ENCODE measurements at places on chromosomes 3 and 15.

GRCh38 chr3:157649511-157649910 is 146.3 kb upstream of the VEPH1 start:
- no peak for DNase-seq

DNA sequence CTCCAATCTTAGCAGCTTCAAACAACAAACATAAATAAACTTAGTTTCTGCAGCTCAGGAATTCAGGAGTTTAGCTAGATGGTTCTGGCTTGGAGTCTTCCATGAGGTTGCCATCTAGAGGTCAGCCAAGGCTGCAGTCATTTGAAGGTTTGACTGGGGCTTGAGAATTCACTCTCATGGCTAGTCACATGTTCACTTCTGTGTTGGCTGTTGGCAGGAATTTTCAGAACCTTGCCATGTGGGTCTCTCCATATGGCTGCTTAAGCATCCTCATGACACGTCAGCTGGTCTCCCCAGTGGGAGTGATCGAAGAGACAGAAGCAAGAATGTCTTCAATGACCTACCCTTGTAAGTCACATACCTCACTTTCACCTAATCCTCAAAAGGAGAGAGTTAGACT is 269.2 kb upstream of the CNTN3 start:
- no peak for DNase-seq

DNA sequence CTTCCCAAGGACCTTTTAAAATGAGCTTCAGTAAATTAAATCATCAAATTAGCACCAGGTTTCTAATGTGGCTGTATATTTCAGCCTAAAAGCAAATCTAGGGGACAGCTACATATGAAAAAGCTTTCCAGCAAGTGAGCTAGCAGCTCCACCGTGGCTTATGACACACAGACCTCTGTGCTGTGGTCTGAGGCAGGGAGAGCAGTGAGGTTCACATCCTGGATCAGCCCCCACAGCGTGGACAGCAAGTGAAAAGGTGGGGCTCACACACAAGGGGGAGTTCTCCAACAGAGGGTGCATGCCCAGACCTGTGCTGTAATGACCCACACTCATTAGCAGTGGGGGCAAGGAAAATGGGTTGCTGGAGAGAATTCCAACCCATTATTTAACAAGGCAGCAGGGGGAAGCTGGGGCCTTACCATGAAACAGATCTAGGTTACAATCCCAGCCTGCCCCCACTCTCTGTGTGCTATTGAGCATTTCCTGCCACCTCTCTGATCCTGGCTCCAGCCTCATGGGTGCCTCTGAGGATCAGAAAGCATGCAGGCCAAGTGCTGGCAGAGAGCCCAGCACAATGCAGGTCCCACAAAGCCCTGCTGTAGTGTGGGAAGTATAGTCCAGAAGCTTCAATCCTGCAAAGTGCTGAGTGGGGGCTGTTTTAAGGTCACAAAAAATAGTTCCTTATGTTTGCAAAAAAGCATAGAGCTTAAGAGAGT is 48.2 kb downstream of the RASGRF1 start:
- DNase-seq, result no peak

DNA sequence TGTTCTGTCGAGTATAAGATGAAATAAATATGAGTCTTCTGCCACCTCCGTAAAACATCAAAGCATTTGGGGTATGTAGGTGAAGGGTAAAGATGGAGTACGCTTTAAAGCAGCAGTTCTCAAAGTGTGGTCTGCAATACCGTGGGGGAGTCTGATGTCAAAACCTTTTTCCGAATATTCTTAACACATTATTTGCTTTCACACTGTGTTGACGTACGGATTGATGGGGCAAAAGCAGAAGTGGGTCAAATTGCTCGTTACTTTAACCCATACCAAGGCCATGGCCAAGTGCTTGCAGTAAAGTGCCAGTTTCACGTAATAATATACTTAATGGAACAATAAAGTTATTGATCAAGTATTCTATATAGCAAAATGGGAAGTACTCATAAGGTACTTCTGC is 36.3 kb downstream of the PAK2 start:
- no peak for DNase-seq

DNA sequence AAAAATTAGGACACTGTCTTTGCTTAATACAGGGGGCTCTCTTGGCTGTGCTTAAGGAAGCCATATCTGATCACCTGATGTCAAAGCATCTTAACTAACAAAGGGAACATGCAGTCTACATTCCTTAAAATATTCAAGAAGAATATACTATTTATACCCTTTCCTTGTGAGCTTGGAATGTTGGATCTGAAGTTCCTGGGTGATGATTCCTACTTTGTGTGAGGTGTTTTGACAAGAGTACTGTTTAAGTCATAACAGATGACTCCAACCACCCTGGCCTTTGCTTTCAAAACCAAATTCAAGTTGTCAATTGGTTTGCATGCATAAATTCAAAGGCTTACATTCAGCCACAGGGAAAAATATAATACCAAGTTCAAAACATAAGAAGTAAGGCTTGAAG is 862.7 kb upstream of the SEMA6D start:
- DNase-seq, result no peak

GRCh38 chr3:58484045-58484721 is 7.7 kb upstream of the KCTD6 start:
- DNase-seq, result no peak

DNA sequence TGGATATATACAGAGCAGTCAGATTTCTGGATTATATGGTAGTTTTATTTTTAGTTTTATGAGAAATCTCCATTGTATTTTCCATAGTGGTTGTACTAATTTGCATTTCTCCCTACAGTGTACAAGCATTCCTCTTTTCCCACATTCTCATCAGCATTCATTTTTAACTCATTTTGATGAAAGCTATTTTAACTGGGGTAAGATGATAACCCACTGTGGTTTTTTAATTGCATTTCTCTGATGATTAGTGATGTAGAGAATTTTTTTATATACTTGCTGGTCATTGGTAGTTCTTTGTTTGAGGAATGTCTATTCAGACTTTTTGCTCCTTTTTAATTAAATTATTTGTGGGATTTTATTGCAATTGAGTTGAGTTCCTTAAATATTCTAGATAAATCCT is 903.6 kb downstream of the DIPK2A start:
- no peak for DNase-seq

- no peak for DNase-seq
These were observed 41.2 kb downstream of the PCSK6 start for GRCh38 chr15:101448336-101448735.

- no peak for DNase-seq
These were observed 549 bp downstream of the C3orf18 start for GRCh38 chr3:50567011-50567385.

GRCh38 chr3:115877615-115877899 is 254.2 kb downstream of the GAP43 start:
- no peak for DNase-seq

DNA sequence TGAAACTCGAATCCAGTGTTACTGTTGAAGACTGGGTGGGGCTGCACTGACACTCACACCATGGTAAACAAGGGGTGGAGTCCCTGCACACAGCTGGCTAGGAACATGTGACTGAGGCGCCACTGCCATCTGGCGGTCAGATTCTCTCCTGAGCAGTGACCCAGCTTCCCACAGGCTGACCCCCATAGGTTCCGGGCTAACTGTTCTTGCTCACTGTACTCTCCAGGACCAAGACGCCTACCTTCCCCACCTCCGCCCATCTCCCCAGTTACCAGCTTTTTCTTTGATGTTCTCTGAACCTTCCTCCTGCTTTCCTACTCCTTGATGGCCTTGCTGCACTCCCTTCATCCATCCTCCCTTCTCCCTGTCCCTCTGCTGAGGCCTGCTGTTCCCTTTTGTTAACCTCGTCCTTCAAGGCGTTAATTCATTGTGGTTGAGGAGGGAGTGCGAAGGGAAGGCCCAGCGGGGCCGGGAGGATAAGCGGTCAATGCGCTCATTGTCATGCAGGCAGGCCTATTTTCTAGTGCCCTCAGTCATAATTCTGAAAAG is 115.2 kb downstream of the ATP8B4 start:
- DNase-seq, result peak; percentile 53

- peak; percentile 40 for DNase-seq
These were observed 91.7 kb downstream of the FRMD4B start for GRCh38 chr3:69294014-69294766.
